Mucosa of gallbladder (tissue), 1 donor: ENCODE measurements at places on chromosomes 3 and 15.
A peak's percentile ranks its signal among the peaks of the same experiment; 100 is the strongest.

DNA sequence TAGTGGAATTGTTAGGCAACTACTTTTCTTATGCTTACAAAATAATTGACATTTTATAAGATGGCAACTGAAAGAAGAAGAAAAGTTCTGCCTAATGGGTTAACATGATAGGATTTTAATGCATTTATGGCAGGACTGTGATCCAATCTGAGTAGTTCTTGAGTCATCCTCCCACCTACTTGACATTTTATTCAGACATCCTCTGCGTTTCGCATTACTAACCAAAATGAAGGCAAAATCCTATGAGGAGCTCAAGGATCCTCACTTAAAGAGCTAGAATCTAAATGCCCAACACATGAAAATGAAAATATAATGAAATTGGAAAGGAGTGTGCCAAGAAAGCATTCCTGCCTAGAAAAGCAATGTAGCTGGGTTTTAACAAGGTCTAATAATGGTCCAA, 581.1 kb upstream of the SEMA6D start:
- no peak for DNase-seq

- DNase-seq: peak; percentile 54
Observed at GRCh38 chr15:33126559-33127290, 67.8 kb downstream of the FMN1 start.

GRCh38 chr15:70799667-70800450, 36.5 kb upstream of the UACA start:
- peak; percentile 78 for DNase-seq

GRCh38 chr3:42535981-42536784, 33.7 kb downstream of the VIPR1 start:
- DNase-seq: no peak

- DNase-seq: no peak
Observed at GRCh38 chr15:43212299-43212698, 8.5 kb downstream of the EPB42 start.

DNA sequence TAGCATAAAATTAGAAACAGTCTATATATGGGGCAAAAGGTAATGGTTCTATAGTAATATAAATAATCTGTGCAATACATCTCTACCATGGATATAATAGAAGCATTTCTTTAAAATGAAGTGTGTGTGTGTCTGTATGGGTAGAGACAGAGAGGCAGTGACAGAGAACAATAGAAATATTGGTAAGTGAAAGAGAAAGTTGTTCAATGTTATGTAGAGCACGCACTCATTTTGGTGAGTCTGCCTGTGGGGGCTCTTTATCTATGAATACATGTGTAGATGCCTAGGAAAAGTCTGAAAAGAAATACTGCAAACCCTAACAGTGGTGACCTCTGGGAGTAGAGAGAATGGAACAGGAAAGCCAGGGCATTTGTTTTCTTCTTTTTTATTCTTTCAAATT, 182.6 kb downstream of the STAC start:
- DNase-seq: no peak
